Left cardiac atrium (tissue), 4 donors: ENCODE measurements at places on chromosomes 2 and 18. TPM values are rescaled to one million over a fixed set of nuclear protein-coding genes. Genes with fewer than 3 reads are reported as not detected.

DNA sequence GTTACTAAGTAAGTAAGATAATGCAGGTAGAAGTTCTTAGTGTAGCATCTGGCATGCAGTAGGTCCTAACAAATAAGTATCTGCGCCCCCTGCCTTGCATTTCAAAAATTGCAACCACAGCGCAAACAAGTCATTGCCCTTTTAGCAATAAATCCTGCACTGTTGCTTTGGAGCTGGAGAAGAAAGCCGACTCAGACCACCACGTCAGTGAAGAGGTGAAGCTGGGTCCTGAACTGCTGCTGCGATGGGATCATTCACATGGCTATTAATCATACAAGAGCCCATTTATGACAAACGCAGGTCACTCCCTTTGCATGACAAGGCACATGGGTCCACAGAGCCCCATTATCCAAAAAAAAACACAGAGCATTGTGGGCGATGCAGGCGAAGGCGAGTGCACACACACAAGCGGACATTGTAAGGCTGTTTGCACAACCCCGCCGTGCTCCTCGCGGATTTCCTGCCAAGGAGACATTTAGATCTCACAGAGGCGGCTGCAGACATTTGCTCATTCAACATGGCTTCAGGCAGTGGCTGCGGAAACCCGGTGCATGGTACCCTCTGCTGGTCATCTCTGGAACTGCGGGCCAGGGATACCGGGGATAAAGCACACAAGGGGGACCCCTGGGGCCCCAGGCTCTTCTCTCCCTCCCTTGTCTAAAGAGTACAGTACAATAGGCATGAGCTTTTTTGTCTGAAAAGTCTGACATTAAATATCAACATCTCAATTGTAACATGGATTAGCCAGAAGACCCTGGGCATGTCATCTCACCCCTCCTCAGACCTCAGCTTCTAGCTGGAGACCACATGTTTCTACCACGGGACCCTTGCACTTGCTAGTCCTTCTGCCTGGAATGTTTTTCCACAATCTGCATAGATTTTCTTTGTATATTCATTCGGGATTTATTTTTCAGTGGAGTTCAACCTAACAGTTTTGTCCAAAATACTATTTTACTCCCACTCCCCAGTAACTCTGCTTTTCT lies 56.7 kb downstream of the CYRIA start:
- peak; percentile 86 for DNase-seq

DNA sequence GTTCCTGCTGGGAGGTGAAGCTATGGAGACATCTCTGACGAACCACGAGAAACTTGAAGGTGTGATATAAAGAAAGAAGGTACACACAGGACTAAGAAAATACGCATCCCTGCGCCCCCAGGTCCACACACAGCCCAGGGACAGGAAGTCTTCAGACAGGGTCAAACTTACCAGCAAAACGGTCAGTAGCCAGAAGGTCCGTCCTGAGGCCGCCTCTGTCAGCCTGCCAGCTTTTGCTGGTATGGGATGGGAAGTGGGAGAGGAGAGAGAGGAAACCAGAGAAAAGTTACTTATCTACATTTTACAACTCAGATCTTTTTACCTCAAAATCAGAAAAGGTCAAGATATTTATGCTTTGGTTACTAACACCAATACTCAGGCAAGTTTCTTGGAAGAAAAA lies 47.2 kb downstream of the HDLBP start:
- DNase-seq: no peak

DNA sequence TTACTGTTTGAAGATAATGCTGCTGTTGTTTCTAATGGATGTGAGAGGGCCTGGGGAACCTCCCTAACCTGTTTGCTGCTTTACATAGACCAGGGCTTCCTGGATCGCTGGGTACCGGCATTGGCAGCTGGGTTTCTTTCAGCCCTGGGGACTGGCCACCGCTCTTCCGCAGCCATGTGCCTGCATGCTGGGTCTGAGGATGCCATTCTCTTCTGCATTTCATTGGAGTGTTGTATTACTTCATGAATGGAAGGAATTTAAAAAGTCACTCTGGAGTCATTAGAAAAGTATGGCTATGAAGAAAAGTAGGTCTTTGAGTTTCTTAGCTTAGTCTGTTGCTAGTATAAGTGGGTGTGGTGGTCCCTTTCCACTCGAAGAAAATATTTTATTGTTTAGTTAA lies 107.3 kb upstream of the MGAT5 start:
- no peak for DNase-seq

DNA sequence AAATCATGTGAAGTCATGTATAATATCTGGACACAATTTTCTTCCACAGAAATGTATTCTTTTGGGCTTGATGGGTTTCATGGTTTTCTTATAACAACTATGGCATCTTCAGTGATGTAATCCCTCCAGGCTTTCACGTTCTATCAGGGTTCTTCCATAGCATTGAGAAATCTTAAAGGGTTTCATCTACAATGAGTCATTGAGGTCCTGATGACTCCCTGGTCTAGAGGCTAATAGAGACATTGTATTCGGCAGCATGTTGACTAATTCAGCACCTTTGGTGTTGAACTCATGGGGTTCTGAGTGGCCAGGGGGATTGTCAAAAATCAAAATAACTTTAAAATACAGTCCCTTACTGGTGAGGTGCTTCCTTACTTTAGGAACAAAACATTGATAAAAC lies 614.0 kb upstream of the CRIM1 start:
- DNase-seq: no peak

GRCh38 chr2:144183727-144184126 lies 336.2 kb downstream of the ZEB2 start:
- no peak for DNase-seq

DNA sequence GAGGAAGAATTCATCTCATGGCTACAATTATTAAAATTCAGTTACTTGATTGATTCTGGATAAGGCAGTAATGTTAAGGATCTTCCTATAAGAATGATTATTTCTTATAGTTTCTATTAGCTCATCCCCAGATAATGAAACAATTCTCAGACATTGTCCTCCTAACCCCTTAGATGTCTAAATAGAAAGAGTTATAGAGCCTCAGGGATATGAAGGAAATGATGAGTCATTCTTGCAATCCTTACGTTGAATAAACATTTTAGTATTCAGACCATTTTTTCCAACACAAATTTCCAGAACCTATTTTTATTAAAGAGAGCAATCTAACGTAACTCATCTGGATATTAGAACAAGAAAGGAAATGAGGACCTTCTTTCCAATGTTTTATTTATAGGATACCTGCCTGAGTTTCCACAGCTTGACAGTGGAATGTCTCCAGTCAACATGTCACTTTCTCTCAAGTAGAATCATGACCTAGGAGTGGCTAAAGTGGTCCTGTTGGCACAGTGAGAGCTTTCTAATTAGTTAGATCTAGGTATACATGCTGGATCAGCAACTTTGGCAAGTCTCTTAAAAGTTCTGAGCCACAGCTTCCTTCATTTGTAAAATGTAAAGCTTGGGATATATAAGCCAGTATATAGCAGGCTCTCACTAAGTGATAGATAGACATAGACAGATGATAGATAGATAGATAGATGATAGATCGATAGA lies 88.0 kb upstream of the RAB27B start:
- DNase-seq: no peak

C2orf78 gene
- total RNA-seq: not detected
